GM12891 (cell line): ENCODE measurements at places on chromosomes 7 and 10.

- DNase-seq = no peak
These were observed 30.6 kb downstream of the RPA3 start for GRCh38 chr7:7687800-7688199.

- no peak for DNase-seq
These were observed 26.4 kb upstream of the KLF6 start for GRCh38 chr10:3811291-3811870.

DNA sequence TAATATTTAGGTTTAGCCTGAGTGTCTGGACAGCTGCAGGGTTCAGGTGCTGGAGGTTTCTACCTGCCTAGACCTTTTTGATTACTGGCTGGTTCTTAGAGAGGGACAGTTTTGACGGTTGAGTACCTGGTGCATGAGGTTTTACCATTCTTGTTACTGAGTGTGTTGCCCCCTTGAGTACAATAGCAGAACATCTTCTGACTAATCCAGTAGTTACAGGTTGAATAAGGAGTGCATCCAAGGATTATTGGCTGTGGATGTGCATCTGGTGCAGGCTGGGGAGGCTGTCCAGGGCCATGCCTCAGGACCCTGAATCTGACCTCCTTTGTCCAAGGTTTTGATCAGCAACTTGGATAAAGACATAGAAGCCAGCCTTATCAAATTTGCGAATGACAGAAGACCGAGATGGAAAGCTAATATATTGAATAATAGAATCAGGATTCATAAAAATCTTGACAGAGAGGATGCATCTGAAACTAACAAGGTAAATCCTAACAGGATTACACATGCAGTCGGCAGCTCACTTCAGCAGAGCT lies 23.1 kb downstream of the PLPP4 start:
- DNase-seq = no peak

GRCh38 chr10:31677195-31678138 lies 251.2 kb downstream of the ARHGAP12 start:
- DNase-seq = no peak

DNA sequence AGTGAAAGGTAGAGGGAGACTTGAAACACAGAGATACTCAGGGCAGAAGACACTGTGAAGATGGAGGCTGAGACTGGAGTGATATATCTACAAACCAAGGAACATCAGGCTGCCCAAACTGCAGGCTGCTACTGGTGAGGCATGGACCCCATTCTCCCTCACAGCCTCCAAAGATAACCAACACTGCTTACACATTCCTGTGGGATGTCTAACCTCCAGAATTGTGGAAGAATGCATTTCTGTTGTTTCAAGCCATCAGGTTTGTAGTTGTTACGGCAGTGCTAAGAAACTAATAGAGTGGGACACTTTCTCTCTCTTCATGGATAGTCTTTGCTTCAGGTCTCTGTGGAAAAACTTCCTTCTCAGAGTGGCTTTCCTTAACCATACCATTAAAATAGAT lies 182.6 kb upstream of the TMEM106B start:
- no peak for DNase-seq

GRCh38 chr7:3380886-3381685 lies 80.0 kb downstream of the SDK1 start:
- DNase-seq = no peak

GRCh38 chr7:27420702-27421101 lies 178.1 kb downstream of the EVX1 start:
- DNase-seq = no peak

DNA sequence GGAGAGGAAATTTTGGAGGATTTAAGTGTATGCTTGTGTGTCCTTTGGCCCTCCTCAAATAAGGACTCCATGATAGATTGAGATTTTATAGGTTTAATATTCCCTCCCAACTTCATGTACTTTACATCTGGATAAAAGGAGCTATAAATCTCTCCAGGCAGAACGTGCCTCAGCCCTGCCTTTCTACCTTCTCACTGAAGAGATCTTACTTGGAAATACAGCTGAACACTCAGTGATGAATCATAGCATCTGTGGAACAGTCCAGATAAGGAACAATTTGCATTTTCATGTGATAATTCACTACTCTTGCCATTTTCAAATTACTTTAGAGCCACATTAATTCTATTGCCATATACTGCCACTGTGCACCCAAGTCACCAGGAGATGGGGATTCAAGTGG lies 364.6 kb upstream of the PODXL start:
- no peak for DNase-seq

DNA sequence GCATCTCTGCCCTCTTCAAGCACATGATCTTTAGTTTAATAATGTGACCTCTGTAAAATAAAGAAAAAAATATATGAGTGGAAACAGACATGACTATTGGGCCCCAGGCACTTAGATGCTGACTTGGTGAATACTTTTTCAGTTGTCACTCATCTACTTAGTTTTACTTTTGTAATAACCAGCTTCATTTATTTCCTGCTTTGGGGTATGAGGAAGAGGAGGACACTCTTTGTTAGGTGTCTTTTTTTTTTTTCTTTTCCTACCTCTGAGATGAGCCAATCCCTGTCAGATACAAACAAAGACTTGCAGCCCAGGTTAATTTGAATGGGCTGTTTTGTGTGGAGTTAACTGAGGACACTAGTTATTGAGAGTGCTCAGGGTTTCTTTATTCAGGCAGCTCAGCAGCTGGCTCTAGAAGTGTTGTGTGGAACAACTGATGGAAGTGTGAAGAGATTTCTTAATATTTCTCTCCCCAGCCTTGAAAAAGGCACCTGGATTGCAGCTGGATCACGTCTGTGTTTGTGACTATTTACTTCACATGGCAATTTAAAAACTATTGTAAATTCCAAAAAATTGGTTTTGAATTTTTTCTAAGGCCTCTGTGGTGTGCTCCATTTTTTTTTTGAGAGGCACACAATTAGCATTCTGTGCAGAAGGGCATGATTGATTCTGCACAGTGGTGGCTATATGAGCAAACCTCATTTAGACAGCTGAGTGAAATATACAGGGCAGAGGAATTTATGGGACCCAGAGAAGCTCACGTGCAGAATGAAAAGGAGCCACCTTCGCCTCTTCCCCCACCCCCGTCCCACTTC lies 333.8 kb downstream of the LRMDA start:
- no peak for DNase-seq

GRCh38 chr10:18777258-18777657 lies 118.0 kb downstream of the ARL5B start:
- no peak for DNase-seq

GRCh38 chr7:158322616-158323530 lies 264.8 kb downstream of the PTPRN2 start:
- DNase-seq = no peak

DNA sequence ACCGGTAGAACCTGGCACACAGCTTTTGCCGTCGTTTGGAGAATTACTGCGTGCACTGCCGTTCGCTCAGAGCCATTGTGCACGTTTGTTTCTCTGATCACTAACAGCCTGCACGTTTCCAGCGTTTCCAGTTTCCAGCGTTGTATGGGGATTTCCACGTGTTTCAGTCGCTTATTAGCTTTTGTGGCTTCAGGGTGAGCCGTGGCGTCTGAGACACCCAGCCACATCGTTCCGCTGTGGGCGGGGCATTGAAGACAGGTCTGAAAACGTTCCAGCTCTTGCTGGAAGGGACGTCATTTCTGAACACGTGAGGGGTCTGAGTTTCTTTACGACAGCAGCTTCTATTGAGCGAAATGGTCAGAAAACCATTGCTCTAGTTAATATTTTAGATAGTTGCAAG lies 164.8 kb downstream of the DNAJB6 start:
- no peak for DNase-seq

- no peak for DNase-seq
These were observed 30.4 kb upstream of the DDC start for GRCh38 chr7:50595491-50596102.
